ENCODE measurements at places on chromosomes 7 and 10. TPM values are rescaled to one million over a fixed set of nuclear protein-coding genes. Genes with fewer than 3 reads are reported as not detected.

Gene GDF2
- not detected for total RNA-seq

Gene SYCE1
- not detected for total RNA-seq

Gene HABP2
- total RNA-seq = not detected

Gene ADRB1
- 0.52 TPM for total RNA-seq

GRCh38 chr10:88288320-88289059, 294.6 kb downstream of the RNLS start:
- DNase-seq = peak; percentile 57

DNA sequence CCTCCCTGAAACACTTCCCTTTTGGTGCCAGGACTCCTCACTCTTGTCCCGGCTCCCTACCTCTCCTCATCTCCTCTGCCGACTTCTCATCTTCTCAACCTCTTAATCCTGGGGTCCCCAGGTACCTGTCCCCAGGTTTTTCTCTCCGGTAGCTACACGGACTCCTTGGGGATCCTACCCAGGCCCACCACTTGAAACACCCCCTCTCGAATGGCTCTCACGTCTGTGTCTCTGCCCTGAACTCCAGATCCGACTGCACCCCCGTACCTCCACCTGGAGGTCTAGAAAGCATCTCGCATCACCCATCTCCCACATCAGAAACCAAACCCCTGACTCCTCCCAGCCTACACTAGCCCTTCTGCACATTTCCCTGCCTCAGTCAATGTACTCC, 4.8 kb downstream of the TBATA start:
- DNase-seq = no peak

Measured in M059J (cell line).